Stimulated activated CD4-positive, alpha-beta T cell treated with anti-CD3 and anti-CD28 coated beads, TNF-alpha, amount 100 ng/mL, for 1 hour (primary cell): ENCODE measurements at places on chromosomes 3 and 15.

- DNase-seq: no peak
Observed at GRCh38 chr3:31456373-31456772, 76.4 kb upstream of the STT3B start.

DNA sequence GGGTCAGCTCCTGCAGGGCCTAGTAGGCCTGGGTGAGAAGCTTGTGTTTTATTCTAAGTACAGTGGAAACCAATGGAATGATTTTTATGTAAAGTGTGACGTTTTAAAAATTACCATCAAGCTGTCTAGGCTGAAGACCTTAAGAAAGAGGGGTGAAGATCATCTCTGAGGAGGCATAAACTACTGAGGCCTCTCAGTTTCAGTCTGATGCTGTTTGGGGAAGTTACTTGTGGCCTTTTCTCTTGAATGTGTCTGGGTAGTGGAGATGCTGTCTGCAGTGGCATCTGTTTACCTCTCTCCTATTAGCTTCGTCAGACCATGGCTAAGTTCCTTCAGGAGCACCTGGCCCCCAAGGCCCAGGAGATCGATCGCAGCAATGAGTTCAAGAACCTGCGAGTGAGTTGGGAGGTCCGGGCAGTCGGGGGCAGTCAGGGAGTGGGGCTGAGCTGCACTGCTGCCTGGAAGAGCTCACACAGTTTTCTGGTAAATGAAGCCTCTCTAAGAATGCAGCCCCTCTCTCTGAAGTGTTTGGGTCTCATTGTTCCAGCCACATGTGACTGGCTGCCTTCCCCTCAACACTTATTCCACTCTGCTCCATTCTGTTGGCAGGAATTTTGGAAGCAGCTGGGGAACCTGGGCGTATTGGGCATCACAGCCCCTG, 1.9 kb downstream of the IVD start:
- DNase-seq: no peak

DNA sequence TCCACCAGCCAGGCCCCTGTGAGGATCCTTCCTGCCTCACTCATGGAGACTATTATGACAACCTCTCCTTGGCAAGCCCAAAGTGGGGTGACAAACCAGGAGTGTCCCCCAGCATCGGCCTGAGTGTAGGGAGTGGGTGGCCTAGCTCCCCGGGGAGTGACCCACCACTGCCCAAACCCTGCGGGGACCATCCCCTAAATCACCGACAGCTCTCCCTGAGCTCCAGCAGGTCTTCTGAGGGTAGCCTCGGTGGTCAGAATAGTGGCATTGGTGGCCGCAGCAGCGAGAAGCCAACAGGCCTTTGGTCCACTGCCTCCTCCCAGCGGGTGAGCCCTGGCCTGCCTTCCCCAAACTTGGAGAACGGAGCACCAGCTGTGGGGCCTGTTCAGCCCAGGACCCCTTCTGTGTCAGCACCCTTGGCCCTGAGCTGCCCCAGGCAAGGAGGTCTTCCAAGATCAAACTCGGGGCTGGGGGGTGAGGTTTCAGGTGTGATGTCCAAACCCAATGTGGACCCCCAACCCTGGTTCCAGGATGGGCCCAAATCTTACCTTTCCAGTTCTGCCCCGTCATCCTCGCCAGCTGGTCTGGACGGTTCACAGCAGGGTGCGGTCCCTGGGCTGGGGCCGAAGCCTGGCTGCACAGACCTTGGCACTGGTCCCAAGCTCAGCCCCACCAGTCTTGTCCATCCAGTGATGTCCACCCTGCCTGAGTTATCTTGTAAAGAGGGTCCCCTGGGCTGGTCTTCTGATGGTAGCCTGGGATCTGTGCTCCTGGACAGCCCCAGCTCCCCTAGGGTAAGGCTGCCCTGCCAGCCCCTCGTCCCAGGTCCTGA, 1.0 kb downstream of the LIMD1 start:
- DNase-seq: no peak

GRCh38 chr3:46135475-46135874, 72.6 kb downstream of the CCR1 start:
- DNase-seq: no peak

DNA sequence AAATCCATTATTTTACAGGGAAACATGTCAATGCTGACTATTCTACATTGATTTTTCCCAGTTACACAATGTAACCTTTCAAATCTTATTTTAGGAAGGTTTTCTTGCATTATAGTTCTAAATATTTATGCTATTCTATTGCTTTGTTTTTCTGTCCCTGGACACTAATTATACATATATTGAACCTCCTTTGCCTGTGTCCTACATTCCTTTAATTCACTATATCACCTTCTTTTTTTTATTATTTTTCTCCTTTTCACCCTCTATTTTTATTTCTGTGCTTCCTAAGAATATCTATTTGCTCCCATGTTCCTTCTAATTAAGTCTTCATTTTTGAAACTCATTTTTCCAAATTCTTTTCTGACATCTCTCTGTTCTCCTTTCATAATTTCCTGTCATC, 259.2 kb downstream of the TJP1 start:
- DNase-seq: no peak

DNA sequence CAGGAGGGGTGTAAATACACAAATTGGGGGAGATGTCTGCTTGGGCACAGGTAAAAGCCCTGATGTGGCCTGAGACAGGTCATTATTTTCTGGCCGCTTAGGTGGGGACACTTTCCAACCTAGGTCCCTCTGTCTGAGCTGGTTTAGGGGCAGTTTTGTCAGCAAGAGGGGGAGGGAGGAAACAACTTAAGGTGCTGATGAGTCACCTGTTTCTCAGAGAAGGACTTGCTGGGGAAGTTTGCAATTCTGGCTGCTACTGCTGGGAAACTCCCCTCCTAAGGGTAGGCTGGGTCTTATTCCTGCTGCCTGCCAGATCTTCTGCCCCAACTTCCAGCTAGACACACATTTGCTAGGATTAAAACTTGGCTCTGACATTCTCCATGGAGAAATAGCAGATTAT, 4.8 kb upstream of the RHOV start:
- DNase-seq: no peak

DNA sequence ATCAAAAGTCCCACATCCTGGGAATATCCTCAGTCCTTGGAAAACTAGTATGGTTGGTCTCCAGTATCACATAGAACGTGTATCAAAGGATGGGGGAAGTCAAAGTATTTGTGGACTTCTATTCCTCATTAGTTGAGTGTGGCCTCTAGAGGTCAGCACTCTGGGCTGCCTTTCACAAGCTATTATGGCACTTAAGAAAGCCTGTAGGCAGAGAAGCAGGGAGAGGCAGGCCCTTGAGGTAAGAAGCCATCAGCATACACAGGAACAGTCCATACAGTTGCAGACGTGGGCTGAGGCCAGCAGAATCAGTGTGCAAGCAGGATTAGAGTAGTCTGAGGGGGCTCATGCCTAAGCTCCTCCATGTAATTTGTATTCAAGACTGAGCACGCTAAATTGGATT, 341.7 kb downstream of the CLSTN2 start:
- no peak for DNase-seq
